ENCODE measurements at places on chromosomes 2 and 18.

DNA sequence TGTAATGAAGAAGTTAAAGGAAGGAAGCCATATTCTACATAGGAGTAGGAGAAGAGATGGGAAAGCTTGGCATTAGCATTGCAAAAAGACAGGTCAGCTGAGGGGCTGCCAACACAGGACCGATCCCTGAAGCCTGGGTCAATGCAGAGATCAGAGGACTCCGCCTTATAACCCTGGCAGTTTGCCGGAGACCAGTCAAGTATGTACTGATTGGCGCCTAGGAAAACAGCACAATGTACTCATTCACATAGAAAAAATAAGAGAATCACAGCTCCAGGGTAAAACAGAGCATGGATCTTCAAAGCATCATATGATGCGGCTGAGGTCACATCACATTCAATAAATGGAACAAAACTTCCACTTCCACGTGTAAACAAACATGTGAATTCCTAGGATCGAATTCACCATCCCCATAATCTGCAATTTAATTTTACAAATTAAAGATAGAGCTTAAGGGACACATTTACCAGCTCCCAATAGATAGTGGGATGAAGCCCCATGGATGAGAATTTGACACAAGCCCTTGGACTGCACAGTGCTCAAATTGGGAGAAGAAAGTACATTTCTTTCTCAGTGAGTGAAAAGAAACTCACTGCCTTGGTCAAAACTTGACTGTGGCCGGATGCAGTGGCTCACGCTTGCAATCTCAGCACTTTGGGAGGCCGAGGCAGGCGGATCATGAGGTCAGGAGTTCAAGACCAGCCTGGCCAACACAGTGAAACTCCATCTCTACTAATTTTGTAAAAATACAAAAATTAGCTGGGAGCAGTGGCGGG lies 135.0 kb upstream of the KLHL14 start:
- DNase-seq: no peak

DNA sequence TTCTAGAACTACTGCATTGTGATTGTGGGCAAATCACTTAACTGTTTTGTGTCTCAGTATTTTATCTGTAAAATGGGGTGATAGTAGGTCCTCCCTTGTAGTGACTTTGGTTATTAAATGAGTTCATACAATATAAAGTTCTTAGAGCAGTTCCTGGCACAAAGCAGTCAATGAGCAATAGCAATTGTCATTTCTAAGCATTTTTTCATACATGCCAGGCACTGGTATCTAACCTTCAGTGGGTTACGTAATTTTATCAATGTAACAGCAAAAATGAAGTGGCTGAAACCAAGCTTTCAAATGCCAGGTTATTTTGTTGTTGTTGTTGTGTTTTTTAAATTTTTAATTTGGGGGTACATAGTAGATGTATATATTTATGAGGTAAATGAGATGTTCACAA lies 401.9 kb downstream of the MEIS1 start:
- no peak for DNase-seq

- no peak for DNase-seq
These were observed 60.7 kb downstream of the NABP1 start for GRCh38 chr2:191738667-191739066.

- DNase-seq: no peak
These were observed 87.6 kb downstream of the NRP2 start for GRCh38 chr2:205769879-205770278.

DNA sequence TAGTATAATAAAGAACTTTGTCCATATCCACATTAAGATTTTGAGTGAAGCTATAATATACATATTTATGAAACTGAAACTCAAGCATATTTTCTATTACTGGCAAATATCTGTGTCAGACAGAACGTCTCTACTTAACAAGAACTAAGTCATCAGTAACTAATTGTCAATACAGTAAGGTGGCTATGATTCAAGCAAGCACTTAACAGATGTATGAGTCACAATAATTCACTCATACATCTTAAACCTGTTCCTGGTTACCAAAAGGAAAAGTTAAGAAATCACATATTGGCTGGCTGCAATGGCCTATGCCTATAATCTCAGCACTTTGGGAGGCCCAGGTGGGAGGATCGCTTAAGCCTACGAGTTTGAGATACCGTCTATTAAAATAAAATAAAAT lies 96.0 kb downstream of the SOS1 start:
- DNase-seq: no peak

GRCh38 chr2:116949249-116949648 lies 865.2 kb upstream of the DDX18 start:
- DNase-seq: no peak

DNA sequence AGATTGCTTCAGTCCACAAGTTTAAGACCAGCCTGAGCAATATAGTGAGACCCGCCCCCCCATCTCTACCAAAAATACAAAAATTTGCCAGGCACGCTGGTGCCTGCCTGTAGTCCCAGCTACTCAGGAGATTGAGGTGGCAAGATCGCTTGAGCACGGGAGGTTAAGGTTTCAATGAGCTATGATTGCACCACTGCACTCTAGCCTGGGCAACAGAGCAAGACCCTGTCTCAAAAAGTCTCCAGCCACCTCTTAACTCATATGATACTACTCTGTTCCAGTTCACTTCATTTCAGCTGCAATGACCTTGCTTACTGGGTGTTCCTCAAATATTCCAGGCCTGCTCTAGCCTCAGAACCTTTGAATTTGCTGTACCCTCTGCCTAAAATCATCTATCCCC lies 11.4 kb downstream of the MEMO1 start:
- no peak for DNase-seq

DNA sequence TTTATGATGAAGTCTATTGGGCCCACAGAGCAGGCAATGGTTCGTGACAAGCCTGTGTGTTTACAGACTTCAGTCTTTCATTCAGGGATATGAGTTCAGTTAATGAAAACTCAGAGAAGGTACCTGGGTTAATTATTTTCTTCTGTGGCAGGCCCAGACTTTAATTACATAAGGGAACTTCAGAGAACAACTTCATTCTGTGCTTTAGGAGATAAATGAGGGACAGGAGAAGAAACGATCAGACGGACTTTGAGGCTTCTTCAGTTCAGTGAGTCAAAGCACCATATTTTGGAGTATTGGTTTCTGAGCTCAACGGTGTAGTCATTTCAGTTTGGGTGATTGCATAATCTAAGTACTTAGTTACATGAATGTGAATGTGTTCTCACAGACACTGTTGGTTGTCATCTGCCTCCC lies 203.0 kb upstream of the KCNJ3 start:
- DNase-seq: no peak

DNA sequence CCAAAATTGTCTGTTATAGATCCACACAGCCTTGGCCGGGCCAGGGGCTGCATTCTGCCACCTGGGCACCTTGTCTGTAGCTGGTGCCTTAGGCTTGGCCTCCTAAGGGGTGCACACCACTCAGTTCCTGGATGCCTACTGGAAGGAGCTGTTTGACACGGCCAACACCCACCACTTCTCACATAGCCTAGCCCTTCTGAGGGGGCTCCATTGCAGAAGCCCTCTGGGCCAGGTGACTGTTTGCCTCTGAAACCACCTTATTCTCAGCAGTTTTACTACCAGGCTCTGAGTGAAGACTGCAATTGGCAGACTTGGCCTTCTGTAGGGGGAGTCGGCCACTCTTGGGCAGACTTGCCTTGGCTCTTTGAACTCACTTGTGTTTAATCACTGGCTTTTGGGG lies 39.5 kb downstream of the EPHA4 start:
- DNase-seq: no peak

DNA sequence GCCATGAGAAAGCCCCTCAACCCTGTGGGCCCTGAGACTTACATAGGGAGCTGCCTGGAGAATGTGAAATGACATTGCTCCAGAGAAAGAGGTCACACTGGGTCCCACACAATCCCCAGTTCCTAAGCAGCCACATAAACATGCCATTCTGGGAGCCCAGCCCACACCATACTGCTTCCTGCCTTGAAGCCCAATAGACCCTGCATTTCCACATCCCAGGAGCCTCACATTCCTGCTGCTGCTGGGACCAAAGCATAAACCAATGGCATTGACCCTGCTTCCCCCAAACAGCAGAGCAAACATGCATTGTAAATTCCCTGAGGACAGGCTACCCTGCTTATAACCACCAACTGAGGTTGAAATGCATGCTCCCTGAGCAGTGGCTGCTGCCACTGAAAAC lies 1117.6 kb upstream of the SLC39A10 start:
- DNase-seq: no peak

- no peak for DNase-seq
These were observed 47.7 kb downstream of the RAPGEF4 start for GRCh38 chr2:172783165-172783898.

DNA sequence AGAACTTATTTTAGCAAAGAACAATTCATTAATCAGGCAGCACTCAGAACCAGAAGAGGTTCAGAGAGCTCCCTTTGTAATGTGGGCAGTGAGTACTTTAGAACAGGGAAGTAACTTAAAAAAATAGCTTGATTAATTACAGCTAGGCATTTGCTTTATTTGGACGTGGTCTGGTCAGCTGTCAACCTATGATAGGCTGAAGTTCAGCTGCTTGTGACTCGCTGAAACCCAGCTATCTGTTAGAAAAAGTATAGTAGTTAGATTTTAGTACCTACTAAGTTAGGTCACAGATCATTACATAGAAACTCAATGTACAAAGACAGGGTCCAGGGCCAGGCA lies 40.0 kb downstream of the PKDCC start:
- DNase-seq: no peak

All from breast epithelium (tissue), 4 donors.